ENCODE measurements at places on chromosomes 2 and 18. TPM values are rescaled to one million over a fixed set of nuclear protein-coding genes. Genes with fewer than 3 reads are reported as not detected.

GRHL1 gene
- total RNA-seq = 0.55 TPM

SERPINB12 gene
- total RNA-seq = not detected

CD207 gene
- not detected for total RNA-seq

SLC4A3 gene
- total RNA-seq = not detected

FBXO15 gene
- total RNA-seq = 1.3 TPM

ATP8B1 gene
- not detected for total RNA-seq

MARCHF4 gene
- total RNA-seq = not detected

PDCL3 gene
- 33.9 TPM for total RNA-seq

NYAP2 gene
- total RNA-seq = not detected

M1AP gene
- not detected for total RNA-seq

GAL3ST2 gene
- total RNA-seq = 0.34 TPM

SNRNP200 gene
- total RNA-seq = 181 TPM

ID2 gene
- 263 TPM for total RNA-seq

RAB17 gene
- 0.16 TPM for total RNA-seq

SRSF7 gene
- total RNA-seq = 348 TPM

LRRC30 gene
- total RNA-seq = not detected

TNFAIP6 gene
- not detected for total RNA-seq

MC4R gene
- total RNA-seq = not detected

REG3G gene
- not detected for total RNA-seq

HOXD13 gene
- not detected for total RNA-seq

CETN1 gene
- not detected for total RNA-seq

RUFY4 gene
- total RNA-seq = 0.81 TPM

TEX261 gene
- 59.4 TPM for total RNA-seq

GPR35 gene
- 23.8 TPM for total RNA-seq

TXNDC2 gene
- total RNA-seq = not detected

ZDBF2 gene
- total RNA-seq = 3.2 TPM

SULT1C4 gene
- total RNA-seq = not detected

TM4SF20 gene
- total RNA-seq = not detected

RAD51AP2 gene
- not detected for total RNA-seq

ALPP gene
- not detected for total RNA-seq

CTDP1 gene
- total RNA-seq = 35.5 TPM

HRH4 gene
- not detected for total RNA-seq

EIF2AK2 gene
- 117 TPM for total RNA-seq

SCN7A gene
- not detected for total RNA-seq

CIB4 gene
- total RNA-seq = not detected

GDF7 gene
- total RNA-seq = not detected

TBC1D8 gene
- total RNA-seq = 0.29 TPM

SETBP1 gene
- total RNA-seq = 7.0 TPM

SLC23A3 gene
- 2.0 TPM for total RNA-seq

NFE2L2 gene
- 61.3 TPM for total RNA-seq

VWA3B gene
- not detected for total RNA-seq

MYO5B gene
- total RNA-seq = not detected

Data from activated CD8-positive, alpha-beta T cell treated with anti-CD3 and anti-CD28 coated beads, Interleukin-2, amount 10 ng/mL, durations not matched to agents 7 days and 5 days (primary cell).